ENCODE measurements at places on chromosomes 6 and 20.

DNA sequence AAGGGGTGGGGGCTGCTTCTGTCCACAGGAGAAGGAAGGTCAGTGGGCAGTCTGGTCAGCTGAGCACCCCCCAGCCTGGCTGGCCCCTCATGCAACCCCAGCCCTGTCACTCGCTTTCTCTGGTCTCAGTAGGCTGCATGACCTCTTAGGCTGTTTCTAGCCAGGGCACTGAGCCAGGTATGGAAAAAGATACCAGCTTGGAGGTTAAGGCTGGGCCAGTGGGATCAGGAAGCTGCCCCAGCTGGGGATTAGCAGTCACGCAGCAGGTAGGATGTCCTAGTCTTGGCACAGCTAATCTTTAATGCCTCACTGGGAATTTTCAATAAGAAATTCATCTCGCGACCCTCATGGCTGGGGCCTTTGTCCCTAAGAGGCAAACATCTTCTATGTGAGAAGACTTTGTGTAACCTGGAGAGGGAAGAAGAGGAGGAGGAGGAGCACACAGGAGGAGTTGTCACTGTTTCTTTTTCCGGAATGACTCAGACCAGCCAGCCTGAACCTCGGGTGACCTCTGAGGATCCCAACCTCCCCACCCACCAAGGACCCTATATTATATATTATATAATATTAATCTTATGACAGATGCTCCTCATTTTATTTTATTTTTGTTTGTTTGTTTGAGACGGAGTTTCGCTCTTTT, 2.4 kb upstream of the BPIFA2 start:
- DNase-seq, result no peak

DNA sequence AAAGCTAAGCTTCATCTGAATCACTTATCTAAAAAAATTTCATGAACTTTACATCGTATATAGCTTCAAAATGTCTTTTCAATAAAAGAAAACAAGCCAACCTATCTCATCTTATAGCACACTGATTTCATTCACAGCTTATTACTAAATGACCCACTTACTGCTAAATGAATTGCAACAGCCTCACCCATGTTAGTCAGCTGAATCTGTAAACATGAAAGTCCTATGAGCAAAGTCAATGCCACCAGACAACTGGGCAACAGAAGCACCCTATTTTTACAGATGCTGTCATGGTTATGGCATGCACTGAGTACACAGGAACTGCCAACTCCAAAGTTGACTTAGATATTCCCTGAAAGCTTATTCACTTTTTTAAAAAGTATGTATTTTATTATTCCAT, 41.2 kb upstream of the DST start:
- no peak for DNase-seq

GRCh38 chr6:38495518-38495917, 144.2 kb downstream of the BTBD9 start:
- DNase-seq, result no peak

- DNase-seq, result no peak
These were observed 82.2 kb upstream of the CDH4 start for GRCh38 chr20:61169874-61170273.

- DNase-seq, result no peak
These were observed 32.1 kb upstream of the NR2E1 start for GRCh38 chr6:108133594-108134179.

GRCh38 chr20:55094353-55094861, 619.0 kb downstream of the DOK5 start:
- no peak for DNase-seq

DNA sequence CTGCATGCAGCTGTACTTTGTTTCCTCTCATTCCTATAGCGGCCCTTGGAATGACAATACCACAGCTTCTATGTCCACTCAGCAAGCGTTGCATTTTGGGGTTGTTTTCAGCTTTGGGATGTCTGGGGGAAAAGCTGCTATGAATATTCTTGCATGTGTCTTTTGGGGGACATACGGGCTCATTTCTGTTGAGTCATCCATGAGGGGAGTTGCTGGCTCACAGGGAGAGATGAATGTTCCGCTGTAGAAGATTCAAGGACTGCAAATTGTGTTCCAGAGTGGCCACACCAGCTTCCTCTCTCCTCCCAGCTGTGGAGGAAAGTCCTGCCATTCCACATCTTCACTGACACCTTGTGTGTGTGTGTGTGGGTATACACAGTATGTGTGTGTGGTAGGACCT, 43.3 kb downstream of the TGM2 start:
- no peak for DNase-seq

- DNase-seq, result no peak
These were observed 28.8 kb downstream of the FAM8A1 start for GRCh38 chr6:17628873-17629272.

DNA sequence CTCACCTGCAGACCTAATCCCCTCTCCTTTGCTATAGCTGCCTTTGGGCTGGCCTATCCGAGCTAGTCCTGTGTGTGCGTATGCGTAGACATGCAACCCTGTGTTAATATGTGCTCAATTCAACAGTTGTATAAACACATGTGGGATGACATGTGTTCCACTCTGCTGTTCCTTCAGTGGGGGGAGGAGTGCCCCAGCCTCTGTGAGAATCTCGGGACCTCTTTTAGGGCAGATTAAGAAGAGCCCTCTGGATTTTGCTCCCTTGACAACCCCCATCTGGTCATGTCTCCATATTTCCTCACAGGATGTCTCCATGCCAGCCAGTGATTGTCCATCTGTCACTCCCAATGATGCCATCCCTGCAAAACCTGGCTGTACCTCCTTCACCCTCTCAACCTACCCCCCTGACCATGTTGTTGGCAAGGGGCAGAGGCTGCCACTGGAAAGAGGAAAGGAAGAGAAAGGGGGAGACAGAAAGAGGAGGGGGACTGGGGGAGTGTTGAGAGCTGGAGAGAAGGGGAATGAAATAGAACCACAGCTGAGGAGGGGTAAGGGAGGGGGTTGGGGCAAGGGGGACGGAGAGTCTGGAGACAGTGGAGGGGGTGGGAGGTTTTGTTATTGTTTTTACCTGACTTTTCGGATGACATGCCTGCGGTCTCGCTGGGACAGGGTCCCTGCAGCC, 417 bp downstream of the PRRT1 start:
- DNase-seq, result peak; percentile 79

DNA sequence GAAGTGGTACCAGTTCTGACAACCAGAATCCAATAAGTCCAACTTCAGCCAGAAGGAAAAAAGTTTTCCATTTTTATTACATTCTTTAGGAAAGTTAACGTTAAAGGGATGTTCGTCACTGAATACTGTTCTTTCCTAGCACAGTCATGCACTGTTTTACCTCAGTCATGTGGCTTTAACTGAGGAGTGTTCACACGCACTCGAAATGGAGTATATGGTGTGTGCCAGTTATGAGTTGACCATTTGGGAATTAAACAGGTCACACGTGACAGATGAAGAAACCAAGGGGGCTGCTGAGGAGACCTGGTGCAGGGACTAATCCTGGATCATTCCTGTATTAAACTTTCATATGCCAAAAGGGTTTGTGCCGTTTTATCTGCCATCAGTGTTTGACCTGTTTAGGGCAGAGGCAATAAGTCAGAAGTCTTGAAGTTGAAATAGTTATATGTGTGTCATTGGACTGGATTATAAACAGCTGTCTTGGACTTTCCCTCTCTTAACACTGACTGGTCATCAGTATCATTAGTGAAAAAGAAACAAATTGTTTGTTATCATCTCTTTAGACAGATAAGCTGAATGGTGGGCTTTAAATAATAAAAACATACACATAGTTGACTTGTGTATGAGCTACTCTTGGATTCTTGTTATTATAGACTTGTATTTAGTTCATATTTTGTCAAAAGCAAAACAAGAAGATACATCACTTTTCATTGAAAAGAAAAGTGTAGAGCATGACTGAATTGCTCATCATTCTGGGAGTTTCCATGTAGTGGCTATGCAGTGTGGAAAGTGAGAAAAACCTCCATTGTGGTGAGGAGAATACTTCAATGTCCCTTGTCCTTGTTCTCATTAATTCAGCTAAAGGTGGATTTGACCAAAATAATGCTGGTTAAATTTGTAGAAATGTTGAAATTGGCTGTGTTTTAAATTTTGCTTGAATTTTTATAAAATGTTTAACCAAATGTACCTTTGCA, 123.5 kb upstream of the SAMD5 start:
- DNase-seq, result no peak

- DNase-seq, result no peak
These were observed 511.8 kb downstream of the LMBRD1 start for GRCh38 chr6:69285054-69285453.

- DNase-seq, result no peak
These were observed 125.1 kb downstream of the LRRC1 start for GRCh38 chr6:53919881-53920360.

DNA sequence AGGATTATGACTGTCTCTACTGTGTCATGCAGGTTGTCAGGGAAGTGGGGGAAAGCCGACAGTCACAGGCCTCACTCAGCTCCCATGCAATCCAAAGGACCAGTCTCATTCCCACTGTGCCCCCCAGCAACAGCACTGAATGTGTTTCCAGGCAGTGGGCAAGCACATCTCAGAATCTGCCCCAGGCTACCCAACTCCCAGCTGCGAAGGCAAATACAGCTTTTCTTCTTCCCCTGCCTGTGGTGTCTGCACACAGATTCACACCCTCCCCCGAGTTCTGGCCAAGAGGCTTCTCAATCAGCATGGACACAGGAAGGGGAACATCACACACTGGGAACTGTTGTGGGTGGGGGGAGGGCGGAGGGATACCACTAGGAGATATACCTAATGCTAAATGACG, 75.3 kb downstream of the SNAP91 start:
- no peak for DNase-seq

DNA sequence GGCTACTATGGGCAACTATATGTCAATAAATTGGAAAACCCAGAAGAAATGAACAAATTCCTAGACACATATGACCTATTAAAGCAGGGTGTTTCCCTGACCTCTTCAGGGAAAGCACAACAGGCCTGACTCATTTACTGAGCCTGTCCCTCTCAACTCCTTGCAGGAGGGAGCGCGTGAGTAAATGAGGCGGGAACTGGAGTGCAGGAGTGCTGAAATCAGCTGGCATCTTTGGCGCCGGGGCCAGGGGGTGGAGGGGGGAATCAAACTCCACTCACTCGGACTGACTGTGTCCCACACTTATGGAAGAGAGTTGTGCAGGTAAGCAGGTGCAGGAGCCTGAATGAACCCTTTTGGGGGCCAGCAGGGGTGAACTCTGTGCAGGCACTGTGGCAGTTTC, 671.2 kb upstream of the PTCHD4 start:
- no peak for DNase-seq

DNA sequence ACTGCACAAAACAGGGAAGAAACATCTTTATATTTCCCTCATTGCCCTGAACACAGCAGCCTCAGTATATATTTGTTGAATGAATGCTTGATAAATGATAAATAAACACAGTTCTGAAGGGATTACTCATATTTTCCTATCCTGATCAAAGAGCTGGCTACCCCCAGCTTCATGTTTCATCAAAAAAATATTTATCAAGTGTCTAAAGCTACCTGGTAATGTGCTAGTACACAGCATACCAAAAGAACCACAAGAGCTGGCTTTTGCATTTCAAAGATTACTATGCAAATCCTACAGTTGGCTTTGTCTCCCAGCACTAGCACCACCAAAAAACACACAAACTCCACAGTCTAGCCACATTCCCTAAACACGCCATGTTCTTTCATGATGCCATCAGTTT, 130.0 kb downstream of the BTBD9 start:
- DNase-seq, result no peak

DNA sequence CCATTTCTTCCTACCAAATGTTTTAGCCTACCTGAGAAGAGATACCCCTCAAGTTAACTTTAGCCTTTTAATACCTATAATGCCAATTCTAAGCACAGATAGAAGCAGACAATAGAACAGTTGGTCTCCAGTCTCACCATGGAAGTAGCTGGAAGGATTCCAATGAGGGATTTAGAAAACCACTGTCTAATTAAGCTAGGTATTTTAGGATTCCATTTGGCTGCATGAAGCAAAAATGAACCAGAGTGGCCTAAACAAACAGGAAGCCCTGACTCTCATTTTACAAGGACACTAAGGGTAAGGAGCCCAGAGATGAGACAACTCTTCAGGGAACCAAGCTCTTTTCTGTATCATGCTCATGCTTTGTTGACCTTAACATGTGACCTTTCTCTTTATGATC, 199.2 kb downstream of the ALDH8A1 start:
- no peak for DNase-seq

GRCh38 chr6:46931416-46931815, 9.7 kb upstream of the ADGRF5 start:
- no peak for DNase-seq

- no peak for DNase-seq
These were observed 272.8 kb upstream of the AGPAT4 start for GRCh38 chr6:161546632-161547031.

DNA sequence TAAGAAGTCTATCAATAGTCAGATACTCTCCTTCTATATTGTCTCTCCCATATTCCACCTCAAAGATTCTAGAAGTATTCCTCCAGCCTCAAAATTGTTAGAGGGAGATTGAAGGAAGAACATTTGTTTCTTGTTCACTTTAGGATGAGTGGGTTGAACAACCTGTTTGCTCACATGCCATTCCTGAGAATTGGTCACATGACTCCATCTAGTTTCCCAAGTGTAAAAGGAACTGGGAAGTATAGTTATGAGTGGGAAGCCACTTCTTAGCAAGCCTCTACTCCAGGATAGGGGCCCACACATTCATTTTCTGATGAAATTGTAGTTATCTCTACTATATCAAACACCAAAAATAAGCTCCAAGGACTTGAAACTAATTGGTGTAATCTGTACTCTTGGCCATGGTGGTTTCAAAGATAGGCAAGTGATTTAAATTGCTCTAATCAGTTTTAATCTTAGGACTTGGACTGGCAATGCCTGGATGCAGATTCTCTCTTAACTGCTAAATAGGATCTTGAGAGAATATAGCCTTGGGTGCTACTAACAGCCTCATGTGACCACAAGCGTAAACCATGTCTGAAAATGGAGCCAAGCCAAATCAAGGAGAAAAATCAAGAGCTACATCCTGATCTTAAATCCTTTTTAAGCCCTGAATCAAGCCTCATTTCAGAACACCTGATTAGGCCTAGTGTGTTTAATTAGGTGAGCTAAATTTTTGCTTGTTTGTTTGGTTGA, 758.7 kb upstream of the MAN1A1 start:
- no peak for DNase-seq

DNA sequence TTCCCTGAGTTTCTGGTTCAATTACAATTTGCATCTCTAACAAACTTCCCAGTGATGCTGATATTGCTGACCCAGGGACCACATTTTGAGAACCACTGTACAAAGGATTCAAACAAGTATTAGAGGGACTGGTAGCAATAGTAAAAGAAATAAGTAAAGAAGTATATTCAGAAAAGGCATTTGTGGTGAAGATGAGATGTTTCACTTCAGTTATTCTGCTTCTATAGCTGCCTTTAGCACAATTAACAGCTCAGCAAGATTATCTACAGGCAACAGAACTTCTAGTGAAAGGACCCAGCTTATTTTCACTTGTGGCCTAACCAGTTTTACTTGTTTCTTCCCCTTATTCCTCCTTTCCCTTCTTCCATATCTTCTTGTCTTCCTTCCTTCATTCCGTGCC, 149.4 kb downstream of the PHF3 start:
- no peak for DNase-seq

GRCh38 chr6:27668442-27669294, 195.8 kb upstream of the ZNF184 start:
- no peak for DNase-seq

GRCh38 chr6:32254761-32255198, 30.9 kb upstream of the NOTCH4 start:
- no peak for DNase-seq

GRCh38 chr20:2387180-2387577, 6.5 kb downstream of the TGM6 start:
- no peak for DNase-seq

- no peak for DNase-seq
These were observed 19.4 kb upstream of the CCM2L start for GRCh38 chr20:31990641-31991338.
